ENCODE measurements at places on chromosomes 5 and 9.

- DNase-seq: no peak
Observed at GRCh38 chr9:9752722-9753121, 860.1 kb downstream of the PTPRD start.

DNA sequence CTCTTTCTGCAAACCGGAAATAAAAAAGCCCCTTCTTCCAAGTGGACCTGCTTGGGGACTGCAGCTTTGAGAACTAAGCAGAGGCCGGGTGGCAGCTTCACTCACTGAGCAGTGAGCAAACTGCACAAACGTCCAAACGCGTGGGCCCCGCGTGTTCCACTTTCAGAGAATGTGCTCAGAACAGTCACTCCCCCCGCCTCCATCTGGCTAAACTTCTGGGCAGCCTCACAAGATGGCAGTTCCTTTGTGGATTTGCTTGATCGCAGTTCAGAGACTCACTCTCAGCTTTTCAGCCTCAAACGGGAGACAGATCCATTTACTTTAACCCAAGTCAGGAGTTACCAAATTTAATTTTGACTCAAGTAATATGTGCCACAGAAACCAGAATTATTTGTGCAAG lies 216.6 kb downstream of the TLE1 start:
- DNase-seq: no peak

- no peak for DNase-seq
Observed at GRCh38 chr5:64457846-64458245, 48.0 kb upstream of the RGS7BP start.

- DNase-seq: no peak
Observed at GRCh38 chr9:84839541-84839940, 170.0 kb downstream of the NTRK2 start.

DNA sequence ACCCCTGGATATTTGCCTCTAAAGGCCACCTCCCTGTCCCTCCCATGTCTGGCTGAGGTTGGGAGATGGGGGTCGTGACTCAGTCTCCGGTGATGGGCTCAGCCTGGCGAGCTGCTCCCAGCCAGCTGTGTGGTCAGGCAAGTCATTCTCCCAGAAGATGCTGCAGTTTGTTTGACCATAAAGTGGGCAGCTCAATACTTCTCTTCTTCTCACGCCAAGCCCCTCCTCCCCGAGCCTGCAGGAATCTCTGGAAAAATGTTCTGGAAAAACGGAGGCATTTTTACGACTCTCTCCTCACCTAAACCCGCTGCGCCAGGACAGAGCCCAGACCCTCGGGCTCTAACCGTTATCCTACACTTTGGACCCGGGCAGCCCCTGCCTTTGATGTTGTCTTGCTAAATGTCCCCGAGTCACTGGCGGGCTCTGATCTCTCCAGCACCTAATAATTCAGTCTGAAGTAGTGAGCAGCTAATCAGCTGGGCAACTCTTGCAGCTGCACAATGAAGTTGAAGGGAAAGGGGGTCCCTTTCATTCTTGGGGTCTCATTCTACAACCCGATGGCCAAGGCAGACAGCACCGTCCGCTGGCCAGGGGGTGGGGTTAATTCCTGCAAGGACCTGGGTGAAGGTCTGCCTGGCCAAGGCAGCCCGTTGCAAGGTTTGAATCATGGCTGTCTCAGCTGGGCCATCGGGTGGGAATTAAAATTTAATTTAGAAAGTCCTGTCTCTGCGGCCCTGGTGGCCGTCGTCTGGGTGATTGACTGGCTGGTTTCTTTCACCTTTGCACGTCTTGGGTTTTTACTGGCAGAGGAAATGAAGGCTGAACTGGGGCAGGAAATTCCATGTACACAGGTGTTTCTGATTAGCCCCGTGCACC lies 12.3 kb downstream of the DCANP1 start:
- DNase-seq: no peak

DNA sequence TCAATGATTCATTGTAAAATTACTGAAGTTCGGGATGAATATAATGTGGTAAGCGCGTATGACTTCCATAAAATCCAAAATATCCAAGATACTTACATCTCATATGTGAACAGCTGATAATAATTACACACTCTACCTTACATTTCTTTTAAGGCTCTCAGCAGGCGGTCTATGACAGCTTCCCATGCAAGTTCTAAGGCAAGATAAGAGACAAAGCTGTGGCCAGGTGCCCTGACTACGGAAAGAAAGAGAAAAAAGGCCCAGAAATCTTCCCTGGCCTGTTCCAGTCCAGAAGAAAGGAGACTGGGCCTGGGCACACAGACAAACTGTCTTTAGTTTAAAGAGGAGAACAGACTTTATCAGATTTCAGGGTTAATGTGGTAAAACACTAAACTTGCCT lies 69.1 kb downstream of the ARSB start:
- no peak for DNase-seq

GRCh38 chr5:11191673-11192072 lies 430.6 kb upstream of the DAP start:
- DNase-seq: no peak

DNA sequence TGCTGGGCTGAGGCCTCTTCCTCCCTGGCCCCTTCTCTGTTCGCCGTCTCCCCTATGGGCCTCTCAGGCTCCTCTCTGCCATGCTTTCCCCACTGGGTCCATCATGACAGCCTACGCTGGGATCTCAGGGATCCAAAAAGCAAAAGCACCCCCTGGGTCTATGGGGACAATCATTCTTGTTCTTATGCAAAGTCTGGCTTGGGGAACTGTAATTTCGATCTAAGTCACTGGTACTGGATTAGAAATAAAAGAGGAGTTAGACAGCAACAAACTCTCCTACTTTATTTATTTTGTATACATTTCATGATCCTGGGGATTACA lies 86.6 kb downstream of the SLC38A9 start:
- DNase-seq: no peak

Measured in nucleus accumbens (tissue), 56 donors.